ENCODE measurements at places on chromosomes 12 and 14. TPM values are rescaled to one million over a fixed set of nuclear protein-coding genes. Genes with fewer than 3 reads are reported as not detected.
A peak's percentile ranks its signal among the peaks of the same experiment; 100 is the strongest.

DNA sequence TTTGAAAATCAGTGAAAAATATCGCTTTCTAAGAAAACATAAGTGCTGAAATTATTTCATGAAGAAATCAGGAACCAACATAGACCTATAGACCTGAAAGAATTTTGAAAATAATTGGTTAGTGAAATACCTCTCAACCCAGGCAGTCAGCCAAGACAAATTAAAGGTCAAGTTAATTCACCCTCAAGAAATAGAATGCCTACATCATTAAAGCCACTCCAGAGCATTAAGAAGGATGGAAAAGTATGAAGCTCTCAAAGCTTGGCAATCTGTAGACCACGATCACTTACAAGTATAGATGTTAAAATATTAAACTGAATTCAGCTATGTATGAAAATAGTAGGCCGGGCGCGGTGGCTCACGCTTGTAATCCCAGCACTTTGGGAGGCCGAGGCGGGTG lies 48.3 kb downstream of the SFSWAP start:
- H3K4me1 ChIP-seq, result peaks cover 3% of the 10 kb centered on the region
- H3K36me3 ChIP-seq, result peaks cover 37% of the 10 kb centered on the region
- H3K27ac ChIP-seq, result no peak overlapping the region

DNA sequence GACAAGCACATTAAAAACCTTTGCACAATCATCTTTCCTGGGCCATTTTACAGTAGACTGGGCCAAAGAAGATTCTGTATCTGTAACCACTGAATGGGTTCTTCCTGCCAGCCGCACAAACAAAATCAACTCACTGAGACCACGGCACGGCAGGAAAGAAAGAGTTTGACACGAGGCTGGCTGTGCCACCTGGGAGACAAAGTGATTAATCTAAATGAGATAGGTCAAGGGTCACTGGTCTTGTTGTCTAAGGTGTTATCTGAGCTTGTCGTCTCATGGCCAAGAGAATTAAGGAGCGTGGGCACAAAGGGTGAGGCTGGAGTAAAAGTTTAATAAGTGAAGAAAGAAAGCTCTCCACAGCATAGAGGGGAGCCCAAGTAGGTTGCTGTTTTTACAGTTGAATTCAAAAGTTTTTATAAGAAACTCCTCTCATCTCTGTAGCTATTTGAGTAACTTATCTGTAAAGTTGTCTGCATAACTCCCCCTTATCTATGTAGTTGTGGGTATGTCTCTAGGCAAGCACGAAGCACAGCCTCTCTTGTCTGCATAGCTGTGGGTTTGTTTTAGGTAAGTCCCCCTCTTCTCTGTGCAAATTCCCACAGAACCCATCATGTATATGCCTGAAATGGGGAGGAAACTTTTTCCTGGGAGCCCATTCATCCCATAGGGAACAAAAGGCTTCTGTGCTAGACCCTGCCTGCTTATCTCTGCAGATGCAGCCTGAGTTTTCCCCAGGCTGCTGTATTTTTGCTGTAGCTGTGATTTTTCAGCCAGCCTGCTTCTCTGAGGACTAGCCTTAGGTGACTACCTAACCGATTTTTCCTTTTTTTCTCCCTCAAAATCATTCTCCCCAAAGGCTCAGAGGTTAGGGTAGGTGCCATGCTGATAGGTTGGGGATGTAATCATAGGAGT lies 1314.6 kb upstream of the TMEM132C start:
- no peak for DNase-seq
- H3K4me3 ChIP-seq, result no peak overlapping the region
- no peaks in the 10 kb centered on the region for H3K36me3 ChIP-seq
- H3K27ac ChIP-seq, result no peak overlapping the region

DNA sequence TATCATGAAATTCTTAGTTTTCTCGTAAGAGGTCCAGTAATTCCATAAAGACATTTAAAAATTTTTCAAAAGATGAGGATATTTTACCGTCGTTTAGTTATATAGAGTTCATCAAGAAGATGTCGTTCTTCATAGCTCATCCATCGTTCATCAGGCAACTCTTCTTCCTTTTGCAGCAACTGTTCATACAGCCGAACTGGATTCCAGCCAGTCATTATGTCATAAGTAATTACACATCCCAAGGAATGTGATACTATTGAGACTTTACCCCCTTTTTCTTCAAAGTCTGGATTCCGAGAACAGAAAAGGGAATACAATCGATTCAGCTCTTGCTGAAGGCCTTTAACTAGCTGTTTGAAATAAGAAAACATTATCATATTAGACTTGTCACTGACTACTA lies 90.3 kb downstream of the DDHD1 start:
- H3K36me3 ChIP-seq, result peaks cover 2% of the 10 kb centered on the region
- no peak overlapping the region for H3K4me3 ChIP-seq
- DNase-seq, result no peak
- H3K27me3 ChIP-seq, result no peaks in the 10 kb centered on the region
- H3K4me1 ChIP-seq, result peaks cover 5% of the 10 kb centered on the region

- no peak overlapping the region for H3K27ac ChIP-seq
- H3K27me3 ChIP-seq, result peaks cover 28% of the 10 kb centered on the region
- DNase-seq, result no peak
- H3K4me1 ChIP-seq, result no peaks in the 10 kb centered on the region
- H3K36me3 ChIP-seq, result peaks cover 2% of the 10 kb centered on the region
Measured at GRCh38 chr12:160858-161257, 53.1 kb downstream of the SLC6A12 start.

- H3K4me1 ChIP-seq, result peaks cover 62% of the 10 kb centered on the region
- H3K27me3 ChIP-seq, result no peaks in the 10 kb centered on the region
- H3K27ac ChIP-seq, result peak overlapping the region; percentile 97
- H3K4me3 ChIP-seq, result peak overlapping the region; percentile 19
Measured at GRCh38 chr12:27595231-27595642, 71.2 kb downstream of the PPFIBP1 start.

- H3K36me3 ChIP-seq, result peaks cover 13% of the 10 kb centered on the region
- H3K27me3 ChIP-seq, result no peaks in the 10 kb centered on the region
- no peak overlapping the region for H3K27ac ChIP-seq
- no peaks in the 10 kb centered on the region for H3K4me1 ChIP-seq
Measured at GRCh38 chr12:14525964-14526363, 41.7 kb downstream of the PLBD1 start.

GRCh38 chr12:19130224-19131024 lies 891 bp downstream of the PLEKHA5 start:
- peak overlapping the region; percentile 91 for H3K4me3 ChIP-seq
- no peaks in the 10 kb centered on the region for H3K27me3 ChIP-seq
- DNase-seq, result no peak
- H3K36me3 ChIP-seq, result peaks cover 6% of the 10 kb centered on the region
- H3K27ac ChIP-seq, result peak overlapping the region; percentile 84

DNA sequence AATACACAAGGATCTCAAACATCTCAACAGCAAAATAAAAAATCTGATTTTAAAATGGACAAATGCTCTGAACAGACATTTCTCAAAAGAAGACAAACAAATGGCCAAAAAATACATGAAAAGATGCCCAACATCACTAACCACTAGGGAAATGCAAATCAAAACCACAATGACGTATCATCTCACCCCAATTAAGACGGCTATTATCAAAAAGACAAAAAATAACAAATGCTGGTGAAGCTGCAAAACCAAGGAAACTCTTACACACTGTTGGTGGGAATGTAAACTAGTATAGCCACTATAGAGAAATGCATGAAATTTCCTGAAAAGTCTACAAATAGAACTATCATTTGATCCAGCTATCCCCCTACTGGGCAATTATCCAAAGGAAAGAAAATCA lies 145.0 kb downstream of the BTG1 start:
- peaks cover 24% of the 10 kb centered on the region for H3K4me1 ChIP-seq
- no peaks in the 10 kb centered on the region for H3K27me3 ChIP-seq
- DNase-seq, result no peak

- H3K27ac ChIP-seq, result no peak overlapping the region
- H3K36me3 ChIP-seq, result peaks cover 2% of the 10 kb centered on the region
- H3K4me1 ChIP-seq, result no peaks in the 10 kb centered on the region
- no peak overlapping the region for H3K4me3 ChIP-seq
Measured at GRCh38 chr12:15011162-15011561, 38.3 kb downstream of the PDE6H start.

GRCh38 chr12:62684570-62685295 lies 218.1 kb downstream of the MON2 start:
- H3K27me3 ChIP-seq, result no peaks in the 10 kb centered on the region
- H3K27ac ChIP-seq, result no peak overlapping the region
- peaks cover 36% of the 10 kb centered on the region for H3K4me1 ChIP-seq

GRCh38 chr14:61765225-61765943 lies 3.2 kb downstream of the SNAPC1 start:
- peak overlapping the region; percentile 72 for H3K27ac ChIP-seq
- peak overlapping the region; percentile 97 for H3K4me3 ChIP-seq
- peaks cover 5% of the 10 kb centered on the region for H3K36me3 ChIP-seq

- H3K27me3 ChIP-seq, result no peaks in the 10 kb centered on the region
- no peak overlapping the region for H3K4me3 ChIP-seq
- H3K4me1 ChIP-seq, result no peaks in the 10 kb centered on the region
- no peak overlapping the region for H3K27ac ChIP-seq
- DNase-seq, result no peak
- H3K36me3 ChIP-seq, result peaks cover 3% of the 10 kb centered on the region
Measured at GRCh38 chr12:126069549-126070165, 1004.4 kb downstream of the AACS start.

- H3K27ac ChIP-seq, result no peak overlapping the region
- H3K36me3 ChIP-seq, result peaks cover 13% of the 10 kb centered on the region
- no peak overlapping the region for H3K4me3 ChIP-seq
- H3K27me3 ChIP-seq, result no peaks in the 10 kb centered on the region
Measured at GRCh38 chr12:106801167-106801708, 26.8 kb downstream of the RIC8B start.

GRCh38 chr14:32044454-32044853 lies 32.6 kb upstream of the ARHGAP5 start:
- H3K4me3 ChIP-seq, result no peak overlapping the region
- H3K27ac ChIP-seq, result no peak overlapping the region
- H3K36me3 ChIP-seq, result no peaks in the 10 kb centered on the region
- no peaks in the 10 kb centered on the region for H3K4me1 ChIP-seq
- DNase-seq, result no peak

DNA sequence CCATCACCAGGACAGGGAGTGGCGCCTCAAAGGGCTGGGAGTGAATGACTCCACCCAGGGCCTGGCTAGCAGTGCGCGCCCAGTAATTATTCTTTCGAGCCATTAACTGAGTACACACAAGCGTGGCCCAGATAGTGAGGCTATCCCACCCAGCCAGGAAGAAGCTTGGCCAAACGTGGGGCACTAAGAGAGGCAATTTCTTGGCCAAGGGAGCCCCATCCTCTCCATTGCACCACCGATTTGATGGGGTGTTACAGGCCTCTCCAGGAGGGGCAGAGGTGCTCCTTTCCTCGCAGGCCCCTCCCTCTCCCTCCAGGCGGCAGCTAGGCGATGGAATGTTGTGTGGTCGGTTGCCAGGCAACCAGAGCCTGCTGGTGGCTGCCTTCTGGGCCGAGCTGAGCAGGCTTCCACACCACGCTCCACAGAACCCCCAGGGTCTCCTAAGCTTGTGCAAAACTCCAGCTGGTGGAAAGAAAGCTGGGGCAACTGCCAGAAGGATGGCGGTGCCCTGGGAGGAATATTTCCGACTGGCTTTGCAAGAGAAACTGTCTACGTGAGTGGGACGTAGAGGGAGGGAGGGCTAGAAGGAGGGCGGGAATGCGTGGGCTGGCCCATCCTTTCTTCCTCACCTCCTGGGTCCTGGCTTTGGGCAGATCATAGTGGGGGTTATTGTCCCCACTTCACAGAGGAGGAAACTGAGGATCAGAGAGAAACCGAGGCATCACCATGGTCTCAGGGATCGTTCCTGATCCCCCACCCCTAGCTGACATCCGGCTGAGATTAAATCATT lies at the start of gene CFAP73:
TSS of gene CFAP73 (plus strand) at position 364 of the 790 bp plus-strand sequence. CDS start at position 498, 134 bp downstream.
- peaks cover 35% of the 10 kb centered on the region for H3K27me3 ChIP-seq
- peaks cover 18% of the 10 kb centered on the region for H3K4me1 ChIP-seq
- peak within 1 kb of the TSS; percentile 9 for H3K4me3 ChIP-seq
- no peak for DNase-seq
- no peaks in the 10 kb centered on the region for H3K36me3 ChIP-seq
- H3K27ac ChIP-seq, result peak within 1 kb of the TSS; percentile 36

DNA sequence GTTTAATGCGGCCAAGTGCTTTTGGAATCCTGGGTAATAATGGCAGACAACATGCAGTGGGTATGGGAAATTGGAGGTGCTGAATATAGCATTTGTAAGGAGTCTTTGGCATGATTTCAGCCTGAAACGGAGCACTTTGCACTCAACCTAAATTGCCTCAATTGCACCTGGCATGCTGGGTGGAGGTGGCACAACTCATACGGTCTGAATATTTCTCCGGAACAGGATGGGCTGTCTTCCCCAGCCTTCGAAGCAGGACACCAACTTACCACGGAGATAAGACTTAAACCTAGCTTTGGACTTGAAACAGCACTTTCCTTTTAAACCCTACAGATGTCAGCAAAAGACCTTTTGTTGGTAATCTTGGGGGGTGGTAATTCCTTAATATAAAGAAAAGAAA lies 153.7 kb upstream of the SRRM4 start:
- no peaks in the 10 kb centered on the region for H3K27me3 ChIP-seq
- no peak overlapping the region for H3K27ac ChIP-seq
- H3K4me1 ChIP-seq, result no peaks in the 10 kb centered on the region
- no peak overlapping the region for H3K4me3 ChIP-seq
- DNase-seq, result no peak

The C14orf39 gene
- total RNA-seq, result 0.36 TPM

The GPR68 gene
- total RNA-seq, result 0.46 TPM

The ALDH1L2 gene
- total RNA-seq, result 153 TPM

The KRT72 gene
- total RNA-seq, result not detected

The CLEC4A gene
- 1.1 TPM for total RNA-seq

The C1QL4 gene
- 0.46 TPM for total RNA-seq

The RPS6KL1 gene
- 6.5 TPM for total RNA-seq

The CLEC1A gene
- not detected for total RNA-seq

The NAA30 gene
- total RNA-seq, result 20.8 TPM

The KNTC1 gene
- 11.8 TPM for total RNA-seq
